ENCODE measurements at places on chromosomes 7 and 10.
A peak's percentile ranks its signal among the peaks of the same experiment; 100 is the strongest.

DNA sequence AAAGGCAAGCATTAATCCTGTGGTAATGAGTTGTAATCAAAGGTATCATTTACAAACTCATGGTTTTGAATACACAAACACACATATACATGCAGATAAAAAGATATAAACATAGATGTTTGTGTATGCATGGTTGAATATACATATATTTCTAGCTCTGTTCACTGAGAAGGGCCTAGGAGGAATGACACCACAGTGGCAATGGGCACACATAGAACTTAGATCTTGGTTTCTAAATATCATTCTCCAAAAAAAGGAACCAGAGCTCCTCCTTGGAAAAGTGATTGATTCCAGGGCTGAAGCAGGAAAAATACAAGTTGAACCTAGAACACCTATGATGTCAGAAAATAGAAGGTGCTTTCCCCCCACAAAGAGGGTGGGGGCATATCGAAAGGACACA lies 6.9 kb downstream of the CUL2 start:
- DNase-seq, result no peak

DNA sequence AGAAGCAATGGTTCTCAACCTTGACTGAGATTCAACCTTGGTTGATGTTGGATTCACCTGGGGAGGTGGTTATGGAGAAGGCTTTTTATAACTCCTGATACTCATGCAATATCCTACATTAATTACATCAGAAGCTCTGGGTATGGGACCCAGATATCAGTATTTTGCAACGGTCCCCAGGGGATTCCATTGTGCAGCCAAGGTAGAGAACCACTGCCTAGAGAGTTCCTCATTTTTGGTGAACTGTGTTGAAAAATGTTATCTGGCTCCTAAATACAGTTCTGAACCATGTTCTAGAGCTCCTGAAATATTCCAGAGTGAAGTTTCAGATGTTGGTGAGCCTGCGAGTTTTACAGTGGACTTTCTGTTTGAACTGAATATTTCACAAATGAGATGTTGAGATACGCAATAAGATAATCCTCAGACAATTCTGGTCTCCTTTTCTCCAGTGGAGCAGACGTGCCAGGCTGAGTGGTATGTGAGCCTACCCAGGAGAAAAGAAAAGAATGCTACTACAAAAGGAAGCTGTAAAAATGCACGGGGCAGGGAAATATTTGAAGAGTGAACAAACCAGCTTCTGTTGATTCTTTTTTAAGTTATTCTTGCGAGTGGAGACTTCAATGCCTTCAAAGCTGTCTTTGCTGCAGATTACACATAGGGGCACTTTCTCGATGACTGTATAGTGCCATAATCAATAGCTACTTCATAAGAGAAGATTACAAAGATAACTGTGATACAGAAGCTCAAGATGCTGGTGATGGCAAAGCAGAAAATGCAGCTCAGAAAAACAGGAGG lies 13.6 kb upstream of the C10orf120 start:
- DNase-seq, result no peak

DNA sequence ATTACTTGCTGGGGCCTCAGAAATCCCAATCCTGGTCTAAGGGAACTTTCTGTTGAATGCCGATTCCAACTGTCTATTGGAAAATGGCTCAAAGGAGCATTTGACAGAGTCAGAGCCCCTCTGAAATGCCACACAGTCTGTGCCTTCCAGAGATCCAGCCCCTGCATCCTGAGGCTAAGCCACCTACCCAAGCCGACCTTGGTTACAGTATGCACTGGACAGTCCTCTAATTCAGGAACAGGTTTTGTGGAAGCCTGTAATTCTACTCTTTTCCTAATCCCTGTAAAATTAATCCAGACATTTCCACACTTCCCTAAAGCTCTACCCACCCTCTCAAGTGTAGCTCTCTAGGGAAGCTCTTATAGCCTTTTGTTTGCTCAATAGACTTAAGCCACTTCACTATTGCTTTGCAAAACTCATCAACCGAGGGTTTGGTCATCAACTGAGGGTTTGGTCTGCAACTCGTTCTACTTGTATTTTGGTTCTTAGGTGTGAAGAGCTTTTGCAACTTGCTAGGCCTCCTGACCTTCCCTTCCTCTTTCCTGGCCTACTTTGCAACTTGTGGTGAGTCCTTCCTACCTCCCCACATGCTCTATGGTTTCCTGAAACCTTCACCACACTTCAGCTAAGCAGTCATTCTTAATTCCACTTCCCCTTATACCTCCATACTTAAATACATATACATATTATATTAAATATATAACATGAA lies 364.8 kb downstream of the SFMBT2 start:
- no peak for DNase-seq

DNA sequence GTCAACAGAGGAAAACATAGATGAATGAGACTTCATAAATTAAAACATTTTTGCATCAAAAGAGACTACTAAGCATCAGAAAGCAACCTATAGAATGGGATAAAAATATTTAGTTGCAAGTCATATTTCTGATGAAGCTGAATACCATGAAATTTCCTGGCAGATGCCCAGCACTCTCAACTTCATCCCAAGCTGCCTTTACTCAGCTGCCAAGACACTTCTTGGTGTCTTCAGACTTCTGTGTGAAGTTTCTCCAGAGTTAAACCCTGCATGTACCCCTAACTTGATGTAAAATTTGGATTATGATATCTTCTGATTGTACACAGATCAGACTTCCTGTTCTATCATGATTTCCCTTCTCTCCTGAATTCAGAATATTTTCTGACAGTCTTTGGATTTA lies 73.2 kb downstream of the AKR1C4 start:
- DNase-seq, result no peak

GRCh38 chr7:5631152-5631551 lies 150.3 kb downstream of the RNF216 start:
- DNase-seq, result no peak

DNA sequence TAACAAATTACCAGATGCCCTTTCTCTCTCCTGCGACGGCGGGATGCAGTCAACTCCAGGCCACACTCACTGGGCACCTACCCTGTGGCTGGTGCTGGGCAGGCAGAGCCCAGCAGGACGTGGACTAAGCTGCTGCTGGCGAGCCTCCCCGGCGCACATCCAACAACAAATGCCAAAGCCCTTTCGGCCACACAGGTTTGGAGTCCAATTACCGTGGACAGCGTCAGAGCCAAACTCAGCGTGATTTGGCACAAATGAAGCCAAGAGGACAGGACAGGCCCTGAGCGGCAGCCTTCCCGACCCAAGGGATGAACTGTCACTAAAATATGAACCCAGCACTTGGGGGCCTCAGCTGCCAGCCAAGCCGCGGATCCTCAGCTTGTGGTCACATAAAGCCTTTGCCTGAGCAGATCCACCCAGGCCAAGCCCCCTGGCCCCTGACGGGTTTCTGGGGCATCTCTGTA lies 28.4 kb downstream of the DAGLB start:
- DNase-seq, result no peak

DNA sequence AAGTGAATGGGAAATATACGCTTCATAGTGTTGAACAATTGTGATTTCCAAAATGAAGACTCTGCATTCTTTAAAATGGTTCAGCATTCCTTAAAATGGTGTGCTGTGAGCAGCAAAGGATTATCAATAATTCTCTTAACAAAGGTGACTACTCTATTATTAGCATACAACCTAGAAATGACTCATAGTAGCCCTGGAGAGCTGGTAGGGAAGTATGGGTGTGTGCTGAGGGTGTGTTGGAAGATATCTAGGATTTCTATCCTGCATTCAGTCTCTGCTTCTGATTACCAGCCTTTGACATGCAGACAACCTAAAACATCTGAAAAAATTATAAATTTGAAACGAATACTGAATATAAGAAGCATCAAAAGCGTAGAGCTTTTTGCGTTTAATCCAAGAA lies 72.5 kb downstream of the SEMA3D start:
- DNase-seq, result no peak

DNA sequence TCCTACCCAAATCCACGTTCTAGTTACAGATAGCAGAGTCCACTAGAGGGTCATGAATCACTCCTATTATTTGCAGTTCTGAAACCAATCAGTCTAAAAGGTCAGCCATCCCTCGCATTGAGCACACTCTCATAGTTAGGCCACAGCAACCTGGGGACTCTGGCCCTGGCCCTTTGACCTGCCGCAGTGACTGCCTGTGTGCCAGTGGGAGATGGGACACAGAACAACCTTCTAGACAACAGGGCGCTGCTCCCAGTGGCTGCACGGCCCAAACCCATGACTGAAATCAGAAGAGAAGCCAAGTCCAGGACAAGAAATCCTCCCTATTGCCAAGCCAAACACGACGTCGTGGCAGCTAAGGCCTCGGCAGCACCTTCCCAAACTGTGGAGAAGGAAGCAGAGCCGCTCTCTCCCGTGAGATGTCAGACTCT lies 158.5 kb downstream of the HERPUD2 start:
- DNase-seq, result no peak

GRCh38 chr7:95957510-95957909 lies 185.2 kb downstream of the DYNC1I1 start:
- no peak for DNase-seq

- peak; percentile 31 for DNase-seq
These were observed 23.6 kb downstream of the ST8SIA6 start for GRCh38 chr10:17430647-17431355.
